ENCODE measurements at places on chromosomes 12 and 14.

DNA sequence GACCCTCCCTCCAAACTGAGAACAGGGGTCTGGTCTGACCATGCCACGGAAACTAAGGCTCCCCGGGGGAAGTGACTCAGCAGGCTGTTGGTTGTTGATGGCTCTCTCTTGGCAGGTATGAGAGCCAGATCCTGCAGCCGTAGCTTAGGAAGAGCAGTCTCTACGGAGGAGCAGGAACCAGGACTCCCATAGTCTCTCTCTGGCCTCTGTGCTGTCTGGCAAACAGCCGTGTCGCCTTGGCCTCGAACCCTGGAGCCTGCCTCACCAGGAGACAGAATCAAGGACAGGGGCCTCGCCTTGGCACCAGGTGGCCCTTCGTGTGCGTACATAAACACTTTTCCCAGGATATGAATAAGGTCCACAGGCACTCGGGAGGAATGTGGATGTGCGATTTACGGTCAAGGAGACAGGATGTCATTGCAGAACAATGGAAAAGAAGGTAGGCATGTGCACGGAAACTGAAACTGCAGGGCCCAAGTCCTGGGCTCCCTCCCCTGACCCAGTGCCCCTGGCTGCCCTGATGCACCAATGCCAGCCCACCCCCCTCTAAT is 7.9 kb downstream of the VWF start:
- H3K4me1 ChIP-seq, result peaks cover 19% of the 10 kb centered on the region
- no peaks in the 10 kb centered on the region for H3K27me3 ChIP-seq
- peak; percentile 67 for DNase-seq
- peak overlapping the region; percentile 72 for H3K27ac ChIP-seq
- H3K36me3 ChIP-seq, result no peaks in the 10 kb centered on the region

DNA sequence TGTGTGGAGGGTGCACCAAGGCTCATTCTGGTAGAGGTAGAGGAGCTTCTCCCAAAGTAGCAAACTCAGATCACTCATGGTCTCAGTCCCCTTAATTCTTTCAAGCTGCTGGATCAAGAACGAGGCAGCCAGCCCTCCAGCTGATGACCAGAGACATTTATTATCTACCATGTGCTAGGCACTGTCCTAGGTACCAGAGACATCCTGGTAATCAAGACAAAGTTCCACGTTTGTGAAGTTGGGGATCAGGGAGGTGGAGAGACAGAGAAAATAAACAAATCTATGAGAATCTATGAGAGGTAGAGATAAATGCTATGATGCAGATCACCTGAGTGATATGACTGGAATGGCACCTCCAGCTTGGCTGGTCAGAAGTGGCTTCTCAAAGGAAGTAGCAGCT is 130.2 kb downstream of the CRADD start:
- H3K36me3 ChIP-seq, result no peaks in the 10 kb centered on the region
- H3K27me3 ChIP-seq, result no peaks in the 10 kb centered on the region
- peaks cover 4% of the 10 kb centered on the region for H3K4me1 ChIP-seq

DNA sequence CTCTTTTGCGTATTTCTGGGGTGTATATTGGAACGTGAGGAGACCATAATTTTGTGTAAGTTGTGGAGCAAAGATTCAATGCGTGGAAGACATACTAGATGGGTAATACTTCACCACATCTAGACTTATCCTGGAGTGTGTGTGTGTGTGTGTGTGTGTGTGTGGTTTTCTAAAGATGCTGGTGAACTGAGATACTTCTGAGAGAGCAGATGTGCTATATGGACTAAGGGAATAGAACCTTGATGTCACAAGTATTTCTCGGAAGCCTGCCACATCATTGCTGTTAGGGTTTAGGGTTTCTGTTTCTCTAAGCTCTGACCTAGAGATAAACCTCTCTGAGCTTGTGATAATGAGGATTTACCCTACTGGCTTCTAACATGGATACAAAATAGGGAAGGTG is 138.8 kb downstream of the DACT1 start:
- H3K36me3 ChIP-seq, result no peaks in the 10 kb centered on the region
- H3K4me1 ChIP-seq, result peaks cover 25% of the 10 kb centered on the region
- no peak overlapping the region for H3K4me3 ChIP-seq
- H3K27ac ChIP-seq, result no peak overlapping the region
- no peaks in the 10 kb centered on the region for H3K27me3 ChIP-seq
- no peak for DNase-seq

DNA sequence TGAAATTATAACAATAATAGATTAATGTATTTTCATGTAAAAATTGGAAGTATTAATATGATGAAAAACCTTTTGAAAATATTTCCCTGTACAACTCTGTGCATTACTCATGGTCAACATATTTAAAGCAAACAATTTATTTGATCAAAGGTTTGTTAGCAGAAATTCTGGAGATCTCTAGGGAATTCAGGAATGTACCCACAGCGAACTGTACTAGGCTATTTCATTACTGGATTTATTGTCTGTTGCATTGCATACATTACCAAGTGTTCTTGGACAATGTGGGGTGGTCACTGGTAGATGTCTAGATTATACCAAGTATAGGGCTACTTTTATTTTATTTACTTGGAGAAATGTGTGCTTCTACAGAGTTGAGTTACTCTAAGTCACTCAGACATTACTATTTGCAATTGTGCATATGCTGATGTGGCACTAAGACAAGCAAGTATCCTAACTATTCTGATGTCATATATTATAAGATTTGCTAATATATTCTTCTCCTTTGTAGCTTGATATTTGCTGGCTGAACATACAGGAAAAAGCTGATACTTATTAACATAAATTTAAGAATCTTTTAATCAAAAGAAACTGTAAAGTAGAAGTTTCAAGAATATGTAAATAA is 323.3 kb downstream of the CCER1 start:
- no peaks in the 10 kb centered on the region for H3K4me1 ChIP-seq
- no peaks in the 10 kb centered on the region for H3K36me3 ChIP-seq
- H3K4me3 ChIP-seq, result no peak overlapping the region
- no peaks in the 10 kb centered on the region for H3K27me3 ChIP-seq
- no peak for DNase-seq

DNA sequence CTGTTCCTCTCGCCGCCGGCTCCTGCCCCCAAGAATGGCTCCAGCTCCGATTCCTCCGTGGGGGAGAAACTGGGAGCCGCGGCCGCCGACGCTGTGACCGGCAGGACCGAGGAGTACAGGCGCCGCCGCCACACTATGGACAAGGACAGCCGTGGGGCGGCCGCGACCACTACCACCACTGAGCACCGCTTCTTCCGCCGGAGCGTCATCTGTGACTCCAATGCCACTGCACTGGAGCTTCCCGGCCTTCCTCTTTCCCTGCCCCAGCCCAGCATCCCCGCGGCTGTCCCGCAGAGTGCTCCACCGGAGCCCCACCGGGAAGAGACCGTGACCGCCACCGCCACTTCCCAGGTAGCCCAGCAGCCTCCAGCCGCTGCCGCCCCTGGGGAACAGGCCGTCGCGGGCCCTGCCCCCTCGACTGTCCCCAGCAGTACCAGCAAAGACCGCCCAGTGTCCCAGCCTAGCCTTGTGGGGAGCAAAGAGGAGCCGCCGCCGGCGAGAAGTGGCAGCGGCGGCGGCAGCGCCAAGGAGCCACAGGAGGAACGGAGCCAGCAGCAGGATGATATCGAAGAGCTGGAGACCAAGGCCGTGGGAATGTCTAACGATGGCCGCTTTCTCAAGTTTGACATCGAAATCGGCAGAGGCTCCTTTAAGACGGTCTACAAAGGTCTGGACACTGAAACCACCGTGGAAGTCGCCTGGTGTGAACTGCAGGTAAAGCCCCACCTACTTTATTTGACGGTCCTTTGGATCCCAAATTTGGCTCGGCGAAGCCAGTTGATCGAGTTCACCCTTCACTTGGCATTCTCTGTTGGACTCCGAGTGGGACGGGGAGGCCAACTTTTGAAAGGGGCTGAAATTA is 1.5 kb downstream of the WNK1 start:
- peak; percentile 20 for DNase-seq
- no peaks in the 10 kb centered on the region for H3K27me3 ChIP-seq

- H3K36me3 ChIP-seq, result peaks cover 9% of the 10 kb centered on the region
- H3K4me3 ChIP-seq, result no peak overlapping the region
- peaks cover 58% of the 10 kb centered on the region for H3K4me1 ChIP-seq
- no peaks in the 10 kb centered on the region for H3K27me3 ChIP-seq
- peak; percentile 89 for DNase-seq
- H3K27ac ChIP-seq, result no peak overlapping the region
These were observed 28.0 kb downstream of the PXN start for GRCh38 chr12:120237360-120238171.

- no peak overlapping the region for H3K27ac ChIP-seq
- peaks cover 7% of the 10 kb centered on the region for H3K27me3 ChIP-seq
- no peaks in the 10 kb centered on the region for H3K36me3 ChIP-seq
- peak overlapping the region; percentile 55 for H3K4me3 ChIP-seq
- DNase-seq, result peak; percentile 89
- H3K4me1 ChIP-seq, result no peaks in the 10 kb centered on the region
These were observed 13.6 kb upstream of the FOXJ2 start for GRCh38 chr12:8018666-8019581.

GRCh38 chr12:130956456-130957303 is 3.0 kb downstream of the ADGRD1 start:
- no peak overlapping the region for H3K27ac ChIP-seq
- H3K4me3 ChIP-seq, result no peak overlapping the region
- no peaks in the 10 kb centered on the region for H3K27me3 ChIP-seq
- no peak for DNase-seq

GRCh38 chr12:51869931-51870330 is 18.0 kb upstream of the ANKRD33 start:
- no peak for DNase-seq
- H3K4me3 ChIP-seq, result no peak overlapping the region
- H3K36me3 ChIP-seq, result no peaks in the 10 kb centered on the region
- H3K27ac ChIP-seq, result no peak overlapping the region
- H3K27me3 ChIP-seq, result no peaks in the 10 kb centered on the region
- H3K4me1 ChIP-seq, result peaks cover 34% of the 10 kb centered on the region

- no peaks in the 10 kb centered on the region for H3K4me1 ChIP-seq
- no peak overlapping the region for H3K27ac ChIP-seq
- H3K27me3 ChIP-seq, result no peaks in the 10 kb centered on the region
- H3K4me3 ChIP-seq, result no peak overlapping the region
These were observed 2.7 kb upstream of the ASPG start for GRCh38 chr14:104082807-104083206.

GRCh38 chr12:81314903-81315531 is 237.1 kb downstream of the ACSS3 start:
- no peaks in the 10 kb centered on the region for H3K36me3 ChIP-seq
- H3K4me3 ChIP-seq, result no peak overlapping the region
- no peaks in the 10 kb centered on the region for H3K4me1 ChIP-seq
- no peak for DNase-seq
- no peaks in the 10 kb centered on the region for H3K27me3 ChIP-seq
- H3K27ac ChIP-seq, result no peak overlapping the region

DNA sequence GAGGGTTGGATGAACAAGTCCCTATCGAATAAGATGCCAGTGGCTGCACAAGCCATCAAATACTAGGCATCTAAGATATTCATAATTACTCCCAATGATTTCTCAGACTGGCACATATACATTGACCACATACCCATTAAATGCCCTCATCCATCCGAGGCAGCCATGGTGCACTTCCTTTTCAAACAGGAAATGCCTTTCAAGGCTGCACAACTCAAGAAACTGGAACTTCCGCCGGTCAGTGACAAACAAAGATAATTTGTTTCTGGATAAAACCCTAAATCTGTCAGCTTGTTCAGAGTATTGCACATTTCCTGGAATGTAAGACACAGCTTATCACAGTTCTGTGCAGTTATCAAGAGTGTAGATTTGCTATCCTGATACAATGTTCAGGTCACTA is 203.7 kb downstream of the RMST start:
- no peaks in the 10 kb centered on the region for H3K4me1 ChIP-seq
- H3K27ac ChIP-seq, result no peak overlapping the region
- no peaks in the 10 kb centered on the region for H3K36me3 ChIP-seq
- DNase-seq, result no peak
- H3K4me3 ChIP-seq, result no peak overlapping the region
- no peaks in the 10 kb centered on the region for H3K27me3 ChIP-seq

DNA sequence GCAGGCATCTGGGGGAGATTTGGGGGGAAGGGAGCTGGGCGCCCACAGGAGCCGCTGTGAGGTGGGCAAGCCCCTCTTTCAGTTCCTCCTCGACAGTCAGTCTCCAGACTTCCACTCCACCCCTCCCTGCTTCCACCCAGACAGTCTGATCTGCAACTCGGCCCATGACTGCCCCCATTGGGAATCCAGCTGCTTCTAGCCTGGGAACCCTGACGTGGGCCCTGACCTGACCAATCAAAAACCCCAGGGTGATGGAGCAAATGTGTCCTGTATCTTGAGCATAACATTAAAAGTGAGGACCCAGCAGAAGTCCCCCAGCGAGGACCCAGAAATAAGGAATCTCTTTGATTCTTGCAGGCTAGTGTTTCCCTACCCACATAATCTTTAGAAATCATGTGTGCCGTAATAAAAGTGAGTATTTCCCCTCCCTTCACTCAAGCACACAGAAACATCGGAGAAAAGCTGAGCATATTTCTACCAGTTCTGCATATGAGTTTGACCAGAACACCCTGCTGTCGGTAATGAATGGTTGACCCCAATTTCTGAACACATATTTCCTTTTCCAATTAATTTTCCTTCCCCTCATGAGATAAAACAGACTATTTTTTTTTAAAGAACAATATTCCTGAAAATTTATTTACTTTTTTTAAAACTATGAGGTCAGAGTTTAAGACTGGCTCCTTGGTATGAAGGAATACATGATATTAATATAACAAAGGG is 6.4 kb downstream of the SSH1 start:
- H3K4me3 ChIP-seq, result no peak overlapping the region
- H3K27ac ChIP-seq, result no peak overlapping the region
- DNase-seq, result peak; percentile 40
- H3K4me1 ChIP-seq, result peaks cover 37% of the 10 kb centered on the region
- peaks cover 47% of the 10 kb centered on the region for H3K36me3 ChIP-seq

DNA sequence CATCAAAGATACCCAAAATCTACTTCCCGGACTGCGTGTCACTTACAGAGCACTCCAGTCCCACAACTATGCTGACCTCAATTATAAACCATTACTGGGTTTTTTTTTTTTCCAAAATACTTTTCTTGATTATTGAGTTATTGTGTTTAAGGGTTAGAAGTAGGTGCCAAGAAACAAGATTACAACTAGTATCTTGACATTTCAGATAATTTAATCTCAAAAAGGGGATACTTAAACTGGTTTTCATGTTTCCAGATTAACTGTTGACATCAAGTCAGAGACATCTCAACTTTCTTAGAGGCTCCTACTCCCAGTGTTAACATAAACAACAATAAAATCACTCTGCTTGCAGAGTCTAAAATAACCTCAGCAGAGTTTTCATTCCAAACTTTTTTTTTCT is 131.2 kb upstream of the ARID2 start:
- H3K4me1 ChIP-seq, result no peaks in the 10 kb centered on the region
- H3K27me3 ChIP-seq, result no peaks in the 10 kb centered on the region
- no peak for DNase-seq
- H3K27ac ChIP-seq, result no peak overlapping the region
- H3K4me3 ChIP-seq, result no peak overlapping the region

DNA sequence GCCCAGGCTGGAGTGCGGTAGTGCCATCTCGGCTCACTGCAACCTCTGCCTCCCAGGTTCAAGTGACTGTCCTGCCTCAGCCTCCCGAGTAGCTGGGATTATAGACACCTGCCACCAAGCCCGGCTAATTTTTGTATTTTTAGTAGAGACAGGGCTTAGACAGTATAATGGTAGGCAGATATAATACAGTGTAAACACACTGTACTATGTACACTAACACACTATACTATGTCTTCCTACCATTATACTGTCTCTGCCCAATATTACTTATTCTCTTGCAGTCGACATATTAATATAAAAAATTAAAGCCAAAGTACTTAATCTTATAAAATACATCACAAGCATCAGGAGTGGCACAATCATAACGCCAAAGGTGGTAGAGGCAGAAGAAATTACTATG is 15.0 kb downstream of the DTD2 start:
- H3K36me3 ChIP-seq, result no peaks in the 10 kb centered on the region
- H3K27me3 ChIP-seq, result no peaks in the 10 kb centered on the region
- H3K4me3 ChIP-seq, result no peak overlapping the region
- no peaks in the 10 kb centered on the region for H3K4me1 ChIP-seq
- H3K27ac ChIP-seq, result no peak overlapping the region
